ENCODE measurements at places on chromosomes 5 and 9. TPM values are rescaled to one million over a fixed set of nuclear protein-coding genes. Genes with fewer than 3 reads are reported as not detected.

- DNase-seq: peak; percentile 51
Observed at GRCh38 chr9:113479174-113479621, 15.7 kb downstream of the RGS3 start.

- no peak for DNase-seq
Observed at GRCh38 chr5:122150215-122150614, 20.9 kb downstream of the ZNF474 start.

DNA sequence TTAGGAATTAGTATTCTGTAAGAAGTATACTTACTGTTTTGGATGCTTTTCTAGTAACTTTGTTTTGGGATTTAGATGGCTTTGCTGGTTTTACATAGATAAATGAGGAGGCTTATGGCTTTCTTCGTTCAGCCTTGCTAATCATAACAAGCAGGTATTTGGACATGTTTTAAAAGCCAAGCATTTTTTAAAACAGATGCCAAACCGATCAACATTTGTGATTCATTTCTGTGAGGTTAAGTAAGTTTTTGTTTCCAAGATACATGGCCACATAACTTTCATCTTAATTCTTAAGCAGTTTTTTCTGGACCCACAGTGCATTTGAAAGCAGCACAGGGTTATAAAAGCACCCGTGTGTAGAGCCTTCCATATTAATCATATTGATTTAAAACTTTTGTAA, 21.7 kb downstream of the TARS1 start:
- no peak for DNase-seq

- no peak for DNase-seq
Observed at GRCh38 chr9:124355941-124356744, 59.1 kb downstream of the PSMB7 start.

- peak; percentile 76 for DNase-seq
Observed at GRCh38 chr5:116437922-116438578, 136.6 kb downstream of the SEMA6A start.

DNA sequence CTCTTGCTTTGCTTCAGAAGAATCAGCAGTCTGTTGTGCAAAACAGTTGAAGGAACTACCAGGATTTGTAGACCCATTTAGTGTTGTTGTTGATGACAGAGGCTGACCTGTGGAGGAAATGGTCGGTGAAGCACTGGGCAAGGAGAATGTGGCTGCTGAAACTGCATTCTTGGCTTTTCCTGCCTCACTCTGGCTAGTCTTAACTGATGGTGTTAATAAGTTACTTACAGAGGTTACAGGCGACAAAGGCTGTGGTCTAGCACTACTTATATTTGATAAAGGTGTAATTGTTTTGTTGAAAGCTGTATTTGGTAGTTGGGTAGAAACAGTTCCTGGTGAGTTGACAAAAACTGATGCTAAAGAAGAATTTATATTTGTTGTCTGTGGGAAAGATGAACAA, 31.5 kb downstream of the MLANA start:
- no peak for DNase-seq

DNA sequence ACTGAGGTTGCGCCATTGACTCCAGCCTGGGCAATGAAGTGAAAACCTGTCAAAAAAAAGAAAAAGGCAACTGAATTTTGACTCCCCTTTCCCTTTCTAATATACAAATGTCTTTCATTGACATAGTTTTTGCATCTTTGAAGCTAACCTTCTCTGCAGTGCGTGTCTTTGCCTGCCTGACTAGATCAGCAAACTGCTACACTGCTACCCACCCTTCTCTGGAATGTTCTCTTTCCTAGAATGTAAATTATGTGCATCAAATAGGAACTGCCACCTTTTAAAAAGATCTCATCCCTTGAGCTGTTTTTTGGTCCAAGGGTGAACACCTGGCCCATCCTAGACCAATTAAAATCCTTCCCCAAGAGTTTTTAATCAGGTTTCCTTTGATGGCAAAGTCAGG, 127.6 kb downstream of the SLC28A3 start:
- DNase-seq: no peak

DNA sequence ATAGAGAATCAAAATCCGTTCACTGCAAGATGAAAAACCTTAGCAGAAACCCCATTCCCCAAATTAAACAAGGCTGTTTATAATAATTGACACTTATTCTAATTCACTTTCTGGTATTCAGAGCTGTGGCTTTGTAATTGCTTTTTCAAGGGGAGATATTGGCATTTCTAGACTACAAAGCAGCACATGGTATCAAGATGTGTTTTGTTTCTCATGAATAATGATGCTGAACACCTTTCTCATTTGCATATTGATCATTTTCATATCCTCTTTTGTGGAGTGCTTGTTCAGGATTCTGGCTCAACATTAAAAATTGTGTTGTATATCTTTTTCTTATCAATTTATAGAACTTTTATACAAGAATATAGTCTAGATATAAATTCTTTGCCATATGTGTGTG, 22.4 kb upstream of the ANKRD55 start:
- no peak for DNase-seq

DNA sequence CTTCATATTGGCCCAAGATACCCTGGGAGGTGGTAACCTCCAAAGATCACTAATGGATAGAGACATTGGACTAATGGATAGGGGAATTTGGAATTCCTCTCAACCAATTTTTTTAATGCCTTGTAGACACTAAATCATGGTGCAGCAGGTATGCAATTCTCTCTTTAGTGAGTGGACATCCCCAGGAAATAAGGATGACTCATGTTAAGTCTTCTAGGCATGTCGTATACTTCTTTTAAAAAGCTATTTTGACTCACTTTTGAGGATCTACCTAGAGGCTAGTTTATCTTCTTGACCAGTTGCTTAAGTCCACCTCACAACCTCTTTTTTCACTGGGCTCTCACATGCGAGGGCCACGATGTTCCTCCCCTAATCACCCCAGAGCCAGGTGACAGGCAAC, 211.6 kb upstream of the CDH12 start:
- DNase-seq: no peak

- no peak for DNase-seq
Observed at GRCh38 chr9:78714576-78714975, 417.7 kb downstream of the PSAT1 start.

GRCh38 chr5:15525703-15526275, 25.8 kb downstream of the FBXL7 start:
- no peak for DNase-seq

DNA sequence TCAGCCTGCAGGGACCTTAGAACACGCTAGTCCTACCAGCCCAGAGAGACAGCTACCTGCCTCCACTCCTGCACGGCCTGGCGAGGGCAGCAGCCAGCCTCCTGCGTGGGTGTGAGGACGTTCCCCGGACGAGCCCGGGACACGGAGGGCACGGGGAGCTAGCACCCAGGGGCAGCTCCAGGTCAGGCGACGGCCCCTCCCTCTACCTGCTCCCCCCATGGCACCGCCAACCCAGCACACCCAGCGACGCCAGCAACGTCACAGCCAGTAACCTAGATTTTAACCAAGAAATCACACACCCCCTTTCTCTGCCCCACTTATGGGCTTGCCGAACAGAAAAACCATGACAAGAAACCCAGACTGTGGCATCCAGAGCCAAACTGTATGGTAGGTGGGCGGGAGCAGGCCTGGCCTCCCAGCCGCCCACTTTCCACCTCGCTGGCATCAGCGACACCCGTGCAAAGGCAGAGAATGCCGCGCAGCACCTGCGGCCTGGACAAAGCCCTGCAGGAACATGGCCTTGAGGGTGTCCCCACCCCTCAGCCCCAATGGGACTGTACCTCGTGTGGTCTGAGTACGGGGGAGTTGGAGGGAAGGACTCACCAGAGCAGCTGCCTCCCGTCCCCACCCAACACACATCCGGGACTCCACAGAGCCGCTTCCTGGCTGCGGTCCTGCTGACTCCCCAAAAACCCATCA, 47.9 kb downstream of the NACC2 start:
- no peak for DNase-seq

DNA sequence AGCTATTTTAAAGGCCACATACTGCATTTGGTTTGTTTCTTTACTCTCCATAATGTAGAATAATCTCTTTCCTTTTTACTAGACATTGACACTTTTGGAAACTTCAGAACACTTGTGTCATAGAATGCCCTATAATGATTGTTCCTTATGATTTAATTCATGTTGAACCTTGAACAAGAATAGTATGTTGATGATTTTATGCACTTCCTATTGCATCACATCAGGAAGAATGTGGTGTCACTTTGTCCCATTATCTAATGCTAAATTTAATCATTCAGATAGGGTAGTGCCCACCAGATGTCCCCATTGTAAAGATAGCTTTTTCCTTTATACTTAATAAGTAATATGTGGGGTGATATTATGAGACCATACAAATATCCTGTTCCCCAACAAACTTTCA, 19.4 kb upstream of the DEPDC1B start:
- DNase-seq: no peak

- no peak for DNase-seq
Observed at GRCh38 chr5:76556511-76557221, 66.5 kb downstream of the F2RL2 start.

- peak; percentile 63 for DNase-seq
Observed at GRCh38 chr9:69549310-69550202, 122.6 kb downstream of the APBA1 start.

- DNase-seq: no peak
Observed at GRCh38 chr9:8365029-8365428, 565.5 kb upstream of the DMAC1 start.

DNA sequence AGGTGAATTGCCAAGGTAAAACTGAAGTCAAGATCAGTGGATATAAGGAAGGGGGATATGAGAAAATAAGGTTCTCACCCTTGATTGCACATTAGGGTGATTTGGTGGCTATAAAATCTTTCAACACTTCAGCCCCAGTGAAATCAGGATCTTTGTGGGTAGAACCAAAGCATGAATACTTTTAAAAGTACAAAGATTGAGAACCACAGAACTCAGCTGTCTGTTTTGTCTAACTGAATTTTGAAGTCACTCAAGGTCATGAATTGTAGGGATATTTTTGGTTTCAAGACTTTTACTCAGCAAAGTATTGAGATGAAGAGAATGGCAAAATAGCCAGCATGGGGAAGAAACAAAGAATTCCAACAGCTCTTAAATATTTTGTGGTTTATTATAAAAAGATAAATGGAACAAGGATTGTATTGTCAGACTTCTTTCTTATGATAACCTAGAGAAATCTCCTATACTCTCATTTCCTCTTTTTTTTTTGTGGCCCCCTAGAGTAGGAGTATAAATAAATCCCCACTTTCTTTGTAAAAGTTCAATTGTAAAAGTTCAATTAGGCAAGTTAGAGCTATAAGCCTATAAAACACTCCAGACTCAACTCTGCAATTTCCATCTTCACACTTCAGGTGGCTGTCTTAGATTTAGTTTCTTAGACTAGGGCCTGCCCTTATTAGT, 272.9 kb downstream of the PDE4D start:
- DNase-seq: no peak

- no peak for DNase-seq
Observed at GRCh38 chr9:37380570-37380969, 41.9 kb upstream of the GRHPR start.

GRCh38 chr9:136482046-136482792, 621 bp downstream of the SEC16A start:
- DNase-seq: peak; percentile 38

DNA sequence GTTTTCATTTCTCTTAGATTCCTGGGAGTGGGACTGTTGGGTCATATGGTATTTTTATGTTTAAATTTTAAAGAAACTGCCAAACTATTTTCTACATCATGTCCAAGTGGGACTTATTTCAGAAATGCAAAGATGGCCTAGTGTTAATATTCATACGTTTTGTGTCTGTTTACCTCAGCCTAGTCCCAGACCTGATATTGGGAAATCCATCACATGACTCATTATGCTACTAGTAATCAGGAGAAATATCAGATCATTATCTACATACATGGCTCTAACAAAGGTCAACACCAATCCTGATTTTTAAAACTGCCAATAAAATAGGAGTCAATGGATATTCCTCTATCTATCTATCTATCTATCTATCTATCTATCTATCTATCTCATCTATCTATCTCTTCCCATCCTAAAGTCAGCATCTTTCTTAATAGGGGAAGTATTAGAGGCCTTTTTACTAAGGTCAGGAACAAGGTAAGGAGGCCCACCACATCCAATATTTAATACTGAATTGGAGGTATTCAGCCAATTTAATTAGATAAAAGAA, 4.7 kb downstream of the RASGEF1C start:
- DNase-seq: no peak

- peak; percentile 61 for DNase-seq
Observed at GRCh38 chr5:66987949-66988838, 208.4 kb downstream of the CD180 start.

- DNase-seq: no peak
Observed at GRCh38 chr9:134516464-134516863, 125.1 kb upstream of the COL5A1 start.

DNA sequence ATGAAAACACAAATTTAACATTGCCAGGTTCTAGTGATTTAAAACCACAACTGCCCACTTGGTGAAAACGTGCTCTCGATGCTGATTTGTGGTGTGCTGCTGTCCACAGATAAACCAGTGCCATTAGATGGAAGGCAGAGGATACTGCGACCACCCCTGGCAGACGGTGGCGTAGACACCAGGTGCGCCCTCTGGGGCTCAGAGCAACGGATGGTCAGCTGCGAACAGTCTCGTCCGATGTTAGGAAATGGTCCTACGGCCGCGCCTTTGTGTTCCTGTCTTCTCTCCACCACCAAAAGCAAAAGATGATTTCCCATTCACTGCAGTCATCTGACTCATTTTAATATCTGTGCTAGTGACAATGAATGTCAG, 43.2 kb downstream of the UBE2QL1 start:
- peak; percentile 20 for DNase-seq

- DNase-seq: no peak
Observed at GRCh38 chr9:84447305-84447704, 106.7 kb upstream of the SLC28A3 start.

DNA sequence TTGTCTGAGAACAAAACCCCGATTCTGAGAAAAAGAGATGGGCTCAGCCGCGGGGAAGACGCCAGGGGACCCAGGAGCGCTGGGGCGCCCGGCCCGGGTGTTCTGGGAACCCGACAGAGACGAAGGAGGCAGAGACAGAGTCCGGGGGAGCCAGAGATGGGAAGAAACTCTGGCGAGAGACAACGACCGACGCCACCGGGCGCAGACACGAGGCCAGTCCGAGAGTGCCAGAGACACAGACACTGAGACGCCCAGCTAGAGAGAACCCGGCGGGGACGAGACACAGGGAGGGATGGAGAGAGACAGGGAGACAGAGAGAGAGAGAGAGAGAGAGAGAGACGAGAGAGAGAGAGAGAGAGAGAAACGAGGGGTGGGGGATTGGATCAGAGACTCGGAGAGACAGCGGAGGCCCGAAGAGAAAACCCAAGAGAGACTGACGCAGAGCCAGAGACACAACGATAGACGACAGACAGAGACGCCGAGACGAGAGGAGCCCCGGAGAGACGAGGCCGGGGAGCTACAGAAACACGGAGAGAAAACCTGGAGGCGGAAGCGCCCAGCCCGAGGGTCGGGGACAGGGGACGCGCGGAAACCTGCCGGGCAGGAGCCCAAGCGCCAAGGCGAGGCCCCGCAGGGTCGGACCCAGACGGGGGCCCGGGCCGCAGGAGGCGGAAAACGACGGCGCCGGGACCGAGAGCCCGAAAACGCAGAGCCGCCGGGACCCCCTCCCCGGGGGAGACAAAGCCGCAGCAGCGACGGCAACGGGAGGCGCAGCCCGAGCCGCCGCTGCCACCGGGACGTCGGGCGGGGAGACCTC, 3.3 kb downstream of the NR5A1 start:
- DNase-seq: no peak

Gene EDIL3
- 7.8 TPM for total RNA-seq

Gene CER1
- total RNA-seq: not detected

Gene BTNL3
- total RNA-seq: 0.34 TPM

Gene NR2F1
- 21.1 TPM for total RNA-seq

Gene RNF183
- total RNA-seq: 0.09 TPM

Gene SPINK7
- not detected for total RNA-seq

Gene KCNV2
- not detected for total RNA-seq

Gene AJM1
- total RNA-seq: not detected

Gene TGFBI
- total RNA-seq: 16.4 TPM

Gene PLPP6
- total RNA-seq: 10.5 TPM

Gene C1QTNF2
- total RNA-seq: 0.06 TPM

Gene CHMP5
- 74.9 TPM for total RNA-seq

Data from neural progenitor cell (in vitro differentiated cells).